ENCODE measurements at places on chromosomes 3 and 15.

- no peak for DNase-seq
Observed at GRCh38 chr15:38631119-38632075, 66.8 kb upstream of the RASGRP1 start.

DNA sequence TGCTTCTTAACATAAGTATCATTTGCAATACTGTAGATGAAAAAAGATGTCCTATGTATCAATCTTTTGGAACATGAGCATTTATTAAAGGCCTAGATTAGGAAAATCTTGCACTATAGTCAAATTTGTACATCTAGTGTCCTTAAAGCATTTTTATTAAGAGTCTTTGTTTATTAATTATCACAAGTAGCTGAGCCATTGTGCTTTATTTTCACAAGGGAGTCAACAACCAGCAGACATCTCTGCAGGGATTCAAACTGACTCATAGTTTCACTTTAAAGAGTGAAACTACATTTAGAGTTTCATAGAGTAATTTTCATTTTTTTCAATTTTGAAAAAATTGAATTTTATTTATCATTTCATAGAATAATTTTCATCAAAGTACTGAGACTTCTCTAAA, 94.5 kb upstream of the EIF1B start:
- DNase-seq, result no peak

DNA sequence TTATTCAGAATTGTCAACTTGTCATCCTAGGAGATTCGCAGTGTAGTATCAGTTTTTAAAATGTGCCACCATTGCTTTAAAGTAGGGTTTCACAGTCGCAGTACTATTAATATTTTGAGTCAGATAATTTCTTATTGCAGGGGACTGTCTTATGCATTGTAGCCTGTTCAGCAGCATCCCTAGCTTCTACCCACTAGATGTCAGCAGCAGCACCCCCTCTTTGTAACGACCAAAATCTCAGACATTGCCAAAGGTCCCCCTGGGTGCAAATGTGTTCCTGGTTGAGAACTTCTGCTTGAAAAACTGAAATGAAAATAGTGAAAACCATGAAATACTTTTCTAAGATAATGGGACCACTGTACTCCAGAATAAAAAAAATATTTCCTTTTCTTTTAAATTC, 474.8 kb downstream of the CNTN3 start:
- no peak for DNase-seq

DNA sequence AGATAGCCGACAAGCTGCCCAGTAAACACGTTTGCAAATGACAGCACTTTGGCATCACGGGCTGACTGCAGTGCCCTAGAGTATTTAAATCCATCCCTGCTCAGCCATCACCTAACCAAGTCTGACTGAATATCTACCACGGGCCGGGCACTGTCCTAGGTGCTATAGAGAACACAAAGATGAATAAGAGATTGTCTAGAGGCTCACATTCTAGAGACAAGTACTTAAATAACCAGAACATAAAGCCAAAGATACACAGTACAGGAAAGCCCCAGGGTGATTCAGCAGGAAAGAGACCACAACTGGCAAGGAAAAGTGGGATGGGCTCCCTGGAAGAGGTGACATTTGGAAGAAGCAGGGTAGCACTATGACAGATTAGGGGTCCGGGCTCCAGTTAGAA, 103.5 kb downstream of the MYLK start:
- DNase-seq, result no peak

- no peak for DNase-seq
Observed at GRCh38 chr3:135325096-135325495, 530.0 kb downstream of the EPHB1 start.

DNA sequence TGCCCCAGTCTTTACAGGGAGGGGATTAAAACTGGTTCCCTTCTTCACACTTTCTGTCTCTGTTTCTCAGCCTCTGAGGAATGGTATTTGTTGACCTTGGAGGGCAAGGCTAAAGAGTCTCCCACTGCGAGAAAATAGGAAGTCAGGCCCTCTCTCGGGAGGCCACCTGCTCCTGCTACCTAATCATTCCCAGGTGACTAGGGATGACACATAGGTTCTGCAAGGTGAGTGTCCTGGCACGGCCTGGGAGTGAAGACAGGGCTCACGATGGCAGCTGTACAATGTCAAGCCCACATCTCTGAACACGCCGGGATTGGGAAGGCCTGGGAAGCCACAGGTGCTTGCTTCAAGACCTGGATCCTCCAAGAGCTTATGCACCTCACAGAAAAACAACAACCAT, 314.2 kb downstream of the NTRK3 start:
- no peak for DNase-seq

- no peak for DNase-seq
Observed at GRCh38 chr15:79875213-79875612, 21.6 kb downstream of the MTHFS start.

GRCh38 chr3:147412917-147413685, 3.9 kb downstream of the ZIC1 start:
- DNase-seq, result no peak

DNA sequence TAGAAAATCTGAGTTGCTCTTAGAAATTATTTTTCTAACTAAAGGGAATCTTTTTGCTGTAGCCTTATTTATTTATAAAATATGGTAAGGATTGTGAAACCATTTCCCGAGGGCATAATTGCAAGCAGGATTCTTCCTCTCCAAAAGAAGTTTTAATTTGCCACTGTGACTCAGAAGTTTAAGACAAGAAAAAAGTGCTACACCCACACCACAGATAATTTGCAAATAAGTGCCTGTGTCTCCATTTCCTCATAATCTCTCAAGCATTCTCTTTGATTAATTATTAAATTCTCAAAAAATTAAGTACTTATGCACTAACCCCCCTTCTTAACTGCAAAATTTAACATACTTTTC, 43.6 kb downstream of the RASA2 start:
- DNase-seq, result no peak

- no peak for DNase-seq
Observed at GRCh38 chr3:135240426-135240825, 445.4 kb downstream of the EPHB1 start.

DNA sequence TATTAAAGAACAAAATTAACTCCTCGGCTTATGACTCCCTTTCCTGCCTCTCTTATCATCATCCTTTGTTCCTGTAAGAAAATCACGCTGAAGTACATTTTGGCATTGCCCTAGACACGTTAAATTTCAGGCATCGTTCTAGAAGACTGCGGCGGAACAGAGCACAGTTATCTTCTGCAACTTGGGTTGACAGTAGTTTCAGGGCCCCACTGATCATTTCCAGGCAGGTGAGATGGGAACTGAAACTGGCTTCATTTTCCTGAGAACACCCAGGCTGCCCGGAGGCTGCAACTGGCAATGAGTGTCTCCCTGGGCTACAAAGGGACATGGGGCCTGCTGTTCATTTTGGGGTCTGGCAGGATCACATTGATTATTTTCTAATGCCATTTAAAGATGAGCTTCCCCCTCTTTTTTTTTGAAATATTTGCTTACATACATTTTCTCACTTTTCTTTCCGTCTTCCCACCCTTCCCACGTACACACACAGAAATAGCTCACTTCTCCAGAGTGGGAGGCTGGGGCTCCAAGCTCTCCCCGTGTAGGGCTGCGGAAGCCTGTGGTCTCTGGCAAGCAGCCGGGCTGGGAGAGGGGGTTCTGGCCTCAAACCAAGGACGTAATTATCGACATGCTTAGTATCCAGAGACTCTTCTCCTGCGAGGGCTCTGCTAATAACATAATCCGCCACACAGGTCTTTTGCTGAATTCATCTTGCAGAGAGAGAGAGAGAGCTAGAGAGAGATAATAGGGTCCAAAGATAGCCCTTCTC, 267.4 kb downstream of the ABHD5 start:
- DNase-seq, result no peak

GRCh38 chr15:99279290-99279689, 28.0 kb downstream of the LRRC28 start:
- DNase-seq, result no peak

- no peak for DNase-seq
Observed at GRCh38 chr15:92069308-92070250, 216.1 kb downstream of the SLCO3A1 start.

DNA sequence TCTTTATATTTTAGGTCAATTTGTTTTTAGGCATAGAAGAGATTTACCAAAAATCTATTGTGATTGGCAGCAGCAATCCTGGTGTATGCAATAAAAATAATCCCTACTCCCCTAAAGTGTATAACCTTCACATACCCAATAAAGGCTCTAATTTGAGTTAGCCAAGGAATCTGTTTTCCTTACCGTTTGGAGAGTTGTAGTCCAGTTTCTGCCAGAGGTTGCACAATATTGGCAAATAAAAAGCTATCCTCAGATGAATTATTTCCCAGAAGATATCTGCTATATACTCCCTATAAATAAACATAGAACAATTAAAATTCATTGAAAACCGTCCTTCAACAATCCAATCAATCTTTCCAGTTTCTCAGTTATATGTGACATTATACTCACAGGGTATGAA, 31.1 kb downstream of the ACKR4 start:
- DNase-seq, result no peak

GRCh38 chr15:44537735-44538240, 841 bp downstream of the EIF3J start:
- no peak for DNase-seq
